ENCODE measurements at places on chromosomes 13 and 19.

- peak; percentile 41 for DNase-seq
Observed at GRCh38 chr13:78121459-78122348, 203.1 kb upstream of the EDNRB start.

DNA sequence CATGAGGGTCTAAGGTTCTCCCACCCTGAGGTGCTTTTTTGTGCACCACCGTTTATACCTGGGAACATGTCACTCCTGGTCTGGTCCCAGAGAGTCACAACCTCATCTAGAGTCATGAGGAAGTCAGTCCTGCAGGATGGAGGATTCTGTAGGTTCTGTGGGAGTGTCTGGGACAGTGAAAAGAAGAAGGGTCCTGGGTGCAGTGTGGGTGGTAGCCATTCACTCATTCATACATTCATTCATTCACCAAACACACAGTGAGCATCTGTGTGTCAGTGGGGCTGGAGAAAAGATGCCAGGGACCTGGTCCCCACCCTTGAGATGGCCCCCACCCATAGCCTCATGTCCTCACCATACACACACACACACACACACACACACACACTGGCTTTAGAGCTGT, 8.7 kb upstream of the CEACAM18 start:
- no peak for DNase-seq

DNA sequence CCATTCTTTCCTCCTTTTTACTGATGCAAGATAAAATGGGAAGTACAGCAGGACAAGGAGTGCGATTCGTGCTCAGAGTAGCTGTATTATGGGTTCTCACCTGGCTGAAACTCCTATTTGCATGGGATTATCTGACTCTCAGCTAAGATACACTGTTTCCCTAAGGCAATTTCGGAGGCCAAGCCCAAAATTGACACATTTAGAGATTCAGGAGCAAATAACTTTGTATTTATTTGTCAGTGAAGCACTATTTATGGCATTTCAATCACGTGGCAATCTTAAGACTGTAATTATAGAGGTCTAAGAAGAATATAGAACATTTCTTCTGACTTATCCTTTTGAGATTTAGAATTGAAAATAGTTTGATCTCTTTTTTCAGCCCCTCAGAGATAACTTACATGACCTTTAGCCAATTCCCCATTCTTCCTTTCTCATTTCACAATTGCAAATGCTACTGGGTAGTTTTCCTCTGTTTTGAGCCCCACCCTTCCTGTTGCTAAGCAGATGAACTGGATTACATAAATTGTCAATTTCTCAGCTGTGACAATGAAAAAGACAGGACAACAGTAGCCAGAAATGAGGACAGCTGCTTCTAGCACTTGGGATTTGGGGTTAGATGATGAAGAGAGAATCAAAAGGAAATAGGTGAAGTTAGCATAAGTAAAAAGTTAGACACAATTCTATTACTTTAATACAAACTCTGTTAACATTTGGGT, 122.7 kb upstream of the FRY start:
- no peak for DNase-seq

- no peak for DNase-seq
Observed at GRCh38 chr19:13861392-13861713, 15.6 kb upstream of the NANOS3 start.

DNA sequence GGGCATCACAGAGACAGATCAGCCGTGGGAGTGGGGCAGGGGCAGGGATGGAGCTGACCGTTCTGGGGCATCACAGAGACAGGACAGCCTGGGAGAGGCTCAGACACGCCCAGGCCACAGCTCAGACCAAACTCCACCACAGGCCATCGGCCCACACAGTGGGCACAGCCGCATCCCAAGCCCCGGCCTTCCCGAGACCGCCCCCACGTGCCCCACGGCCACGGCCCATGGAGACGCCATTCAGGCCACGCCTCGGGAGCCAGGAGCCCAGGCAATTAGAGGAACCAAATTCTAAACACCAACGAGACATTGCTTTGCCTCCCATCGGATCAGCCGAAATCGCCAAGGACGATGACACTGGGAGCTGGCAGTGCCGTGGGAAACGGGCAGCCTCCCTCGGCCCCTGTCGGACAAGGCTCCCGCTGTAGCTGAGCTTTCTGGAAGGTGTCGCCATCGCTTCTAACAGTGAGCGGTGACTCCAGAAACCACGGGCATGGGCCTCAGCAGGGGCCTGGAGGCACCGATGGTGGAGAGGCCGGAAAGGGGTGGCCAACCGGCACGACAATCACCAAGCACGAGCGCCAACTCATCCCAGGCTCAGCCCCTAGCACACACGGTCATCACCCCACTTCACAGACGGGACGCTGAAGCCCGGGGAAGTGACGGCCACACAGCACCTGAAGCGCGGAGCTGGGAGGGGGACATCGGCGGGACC, 2.4 kb downstream of the PIP5K1C start:
- DNase-seq = no peak

GRCh38 chr13:54574791-54575190, 1546.2 kb downstream of the OLFM4 start:
- DNase-seq = no peak

DNA sequence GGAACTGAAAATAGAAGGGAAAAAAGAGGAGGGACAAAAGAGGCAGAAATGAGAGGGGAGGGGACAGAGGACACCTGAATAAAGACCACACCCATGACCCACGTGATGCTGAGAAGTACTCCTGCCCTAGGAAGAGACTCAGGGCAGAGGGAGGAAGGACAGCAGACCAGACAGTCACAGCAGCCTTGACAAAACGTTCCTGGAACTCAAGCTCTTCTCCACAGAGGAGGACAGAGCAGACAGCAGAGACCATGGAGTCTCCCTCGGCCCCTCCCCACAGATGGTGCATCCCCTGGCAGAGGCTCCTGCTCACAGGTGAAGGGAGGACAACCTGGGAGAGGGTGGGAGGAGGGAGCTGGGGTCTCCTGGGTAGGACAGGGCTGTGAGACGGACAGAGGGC, at the start of gene CEACAM5:
Gene CEACAM5, plus strand, starts transcription at position 146 of the 400 bp plus-strand sequence. Its CDS starts 106 bp downstream, at position 252.
- DNase-seq = no peak

- peak; percentile 54 for DNase-seq
Observed at GRCh38 chr19:33177417-33177979, 16.6 kb upstream of the LRP3 start.

DNA sequence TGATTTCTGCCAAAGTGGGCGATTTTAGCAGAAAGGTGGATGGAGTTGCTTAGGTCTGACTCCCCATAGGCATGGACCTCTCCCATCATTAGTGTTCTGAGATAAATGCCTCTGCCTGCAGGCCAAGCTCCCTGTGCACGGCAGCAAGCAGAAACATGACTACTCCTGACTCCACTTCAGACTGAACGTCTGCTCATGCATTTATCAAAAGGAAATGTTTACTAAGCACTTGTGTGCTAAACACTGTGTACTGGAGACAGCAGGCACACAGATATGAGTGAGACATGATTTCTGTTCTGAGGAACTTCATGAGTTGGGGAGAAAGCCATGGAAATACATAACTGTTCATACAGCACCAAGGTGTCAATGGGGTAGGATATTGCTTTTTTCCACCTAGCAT, 149.6 kb downstream of the MIPEP start:
- DNase-seq = no peak

Measured in SW 1271 (cell line).